ENCODE measurements at places on chromosomes 1 and 21. TPM values are rescaled to one million over a fixed set of nuclear protein-coding genes. Genes with fewer than 3 reads are reported as not detected.

DNA sequence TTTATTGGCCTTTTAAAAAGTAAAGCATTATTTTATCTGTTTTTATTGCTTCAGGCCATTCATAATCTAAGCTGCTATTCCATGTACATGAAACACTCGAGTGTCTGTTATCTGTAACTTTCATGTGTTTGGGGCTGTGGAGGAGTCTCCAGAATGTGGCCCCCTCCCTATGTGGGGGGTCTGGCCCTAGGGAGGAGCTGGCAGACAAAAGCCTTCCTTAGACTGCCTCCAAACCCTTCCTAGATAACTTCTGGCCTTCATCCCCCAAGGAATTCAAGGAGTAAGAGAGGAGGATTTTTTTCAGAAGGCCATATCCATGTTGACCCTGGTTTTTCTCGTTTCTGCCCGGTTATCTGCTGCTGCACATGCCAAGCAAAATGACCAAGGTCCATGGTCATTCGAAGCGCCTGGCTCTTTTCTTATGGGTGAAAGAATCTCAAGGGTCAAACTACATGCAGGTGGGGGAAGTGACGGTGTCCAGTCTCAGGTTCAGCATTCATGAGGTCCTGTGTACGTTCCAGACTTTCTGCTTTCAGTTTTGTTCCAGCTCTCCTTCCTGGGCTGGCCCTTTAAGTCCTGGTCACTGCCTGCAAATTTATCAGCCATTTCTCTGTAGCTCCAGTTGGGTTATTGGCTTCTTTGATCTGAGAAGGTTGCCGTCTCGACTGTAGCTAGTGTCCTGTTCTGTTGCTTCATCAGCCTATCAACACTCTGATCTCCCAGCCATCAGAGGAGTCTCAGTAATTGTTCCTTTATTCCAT lies 8.3 kb downstream of the TENT5C start:
- DNase-seq: no peak

DNA sequence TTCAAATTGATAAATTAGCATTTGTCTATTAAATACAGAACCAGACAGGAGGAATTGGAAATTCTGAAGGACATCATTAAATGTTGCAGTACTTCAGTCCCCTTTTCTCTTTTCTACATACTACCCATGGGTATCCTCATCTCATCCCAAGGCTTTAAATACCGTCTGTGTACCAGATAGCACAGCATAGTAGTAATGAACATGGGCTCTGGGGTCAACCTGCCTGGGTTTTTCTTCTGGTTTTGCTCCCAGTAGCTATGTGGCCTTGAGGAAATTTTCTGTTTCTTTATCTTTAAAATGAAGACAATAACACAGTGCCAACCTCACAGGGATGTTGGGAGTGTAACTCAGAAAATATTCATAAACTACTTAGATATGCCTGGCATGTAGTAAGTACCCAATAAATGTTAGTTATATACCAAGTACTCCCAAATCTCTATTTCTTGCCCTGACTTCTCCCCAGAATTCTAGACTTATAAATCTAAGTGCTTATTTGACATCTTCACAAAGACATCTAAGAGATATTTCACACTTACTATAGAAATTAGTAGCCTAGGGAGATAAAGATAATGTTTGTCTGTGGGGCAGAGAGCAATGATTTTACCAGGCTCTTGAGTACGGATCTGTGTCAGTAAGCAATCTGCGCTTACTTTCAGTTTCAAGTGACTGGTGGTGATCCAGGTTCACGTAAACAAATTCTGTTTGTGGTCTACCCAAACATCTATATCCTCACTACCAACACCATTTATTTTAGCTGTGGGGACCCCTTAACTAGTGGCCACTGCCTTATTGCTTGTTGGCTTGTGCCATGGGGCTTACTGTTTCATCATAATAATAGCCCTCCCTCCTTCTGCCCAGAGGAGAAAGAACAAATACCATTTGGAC lies 37.3 kb downstream of the VANGL2 start:
- no peak for DNase-seq

- no peak for DNase-seq
Observed at GRCh38 chr1:157131281-157131680, 6.9 kb downstream of the ETV3 start.

DNA sequence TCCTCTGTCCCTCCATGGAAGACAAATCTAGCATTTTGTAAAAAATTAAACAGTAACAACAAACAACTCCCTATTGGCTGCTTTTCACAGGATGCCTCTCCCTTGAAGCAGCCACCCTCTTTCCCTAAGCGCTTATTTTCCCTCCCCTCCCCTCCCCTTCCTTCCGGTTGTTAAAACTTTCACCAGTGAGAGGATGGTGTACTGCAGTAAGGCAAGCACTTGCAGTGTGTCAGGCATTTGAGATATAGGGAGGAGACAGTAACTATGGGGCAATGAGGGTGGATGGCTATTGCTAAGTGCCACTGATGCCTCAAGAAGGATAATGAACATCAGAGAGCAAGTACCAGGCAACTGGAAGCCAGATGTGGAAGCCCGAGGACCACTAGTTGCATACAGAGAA lies 19.1 kb upstream of the KIAA1614 start:
- no peak for DNase-seq

DNA sequence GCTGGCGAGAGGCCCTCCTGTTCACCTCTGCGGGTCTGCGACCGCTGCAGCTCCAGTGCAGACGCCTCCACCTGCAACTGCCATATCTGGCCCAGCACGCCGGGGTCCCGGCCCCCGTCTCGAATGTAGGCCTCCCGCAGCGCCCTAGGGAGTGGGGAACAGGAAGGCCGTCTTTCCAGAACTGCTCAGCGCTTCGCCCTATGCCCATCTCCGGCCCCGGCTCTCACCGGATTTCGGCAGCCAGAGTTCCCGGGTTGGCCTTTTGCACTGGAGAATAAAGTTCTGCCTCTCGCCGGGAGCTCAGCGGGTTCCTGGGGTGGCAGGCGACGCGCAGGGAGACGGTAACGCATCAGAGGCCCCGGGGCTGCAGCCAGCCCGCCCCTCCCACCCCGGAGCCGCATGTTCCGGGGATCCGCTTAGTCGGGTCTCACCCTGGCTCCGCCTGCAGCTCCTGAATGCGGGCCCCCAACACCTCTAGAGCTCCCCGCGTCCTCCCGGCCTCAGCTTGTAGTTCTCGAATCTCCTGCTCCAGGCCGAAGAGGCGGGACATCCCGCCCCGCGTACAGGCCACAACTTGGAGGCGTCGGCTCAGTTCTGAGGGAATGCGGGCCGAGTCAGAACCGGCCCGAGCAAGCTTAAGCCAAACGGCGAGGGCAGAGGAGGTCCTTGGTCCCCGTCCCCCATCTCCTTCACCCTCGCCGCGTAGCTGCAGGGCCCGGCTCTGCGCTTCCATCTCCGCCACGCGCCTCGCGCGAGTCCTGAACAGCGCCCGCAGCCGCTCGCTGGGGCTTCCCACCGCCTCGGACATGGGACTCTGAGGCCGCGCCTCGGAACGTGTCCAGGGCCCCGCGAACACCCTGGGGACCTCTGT lies 1.1 kb downstream of the CCDC17 start:
- DNase-seq: no peak

UBIAD1 gene
- total RNA-seq: 19.3 TPM

DNA sequence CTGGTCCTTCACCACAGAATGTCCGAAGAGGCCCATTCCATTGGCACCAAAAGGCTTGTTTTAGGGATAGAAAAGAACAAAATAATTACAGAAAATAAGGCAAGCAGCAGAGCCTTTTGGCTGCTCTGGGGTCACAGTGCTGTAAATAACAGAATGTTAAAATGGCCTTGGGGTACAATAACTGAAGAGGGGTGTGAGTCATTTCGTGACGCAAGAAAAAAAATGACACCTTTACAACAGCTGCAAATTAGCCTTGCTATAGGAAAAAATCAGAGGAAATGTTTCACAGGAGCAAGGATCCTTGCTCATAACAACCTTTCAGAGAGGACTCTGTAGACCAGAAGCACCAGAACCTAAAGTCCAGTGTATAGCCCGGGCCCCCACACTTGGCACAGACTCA lies 483.4 kb downstream of the OMA1 start:
- DNase-seq: no peak

- no peak for DNase-seq
Observed at GRCh38 chr1:36988741-36989193, 45.5 kb downstream of the GRIK3 start.

GRCh38 chr21:44423941-44424607 lies 31.2 kb upstream of the LRRC3 start:
- peak; percentile 24 for DNase-seq

DPH5 gene
- total RNA-seq: 35.4 TPM

- DNase-seq: no peak
Observed at GRCh38 chr21:34579411-34579810, 35.5 kb downstream of the RCAN1 start.

DNA sequence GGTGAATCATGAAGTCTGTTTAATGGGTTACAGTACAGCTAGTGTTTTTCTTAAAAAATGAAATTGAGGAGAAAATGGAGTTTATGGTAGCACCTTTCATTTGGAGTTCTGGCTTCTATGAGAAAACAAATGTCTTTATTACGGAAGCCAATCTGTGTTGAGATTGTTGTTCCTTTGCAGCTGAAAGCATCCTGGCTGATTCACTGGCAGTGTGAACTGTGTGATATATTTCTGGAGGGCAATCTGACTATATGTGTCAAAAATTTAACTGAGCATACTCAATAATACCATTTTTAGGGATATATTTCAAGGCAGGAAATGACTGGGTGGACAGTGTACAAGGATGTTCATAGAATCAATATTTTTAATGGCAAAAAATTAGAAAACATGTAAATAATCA lies 46.6 kb upstream of the LYST start:
- no peak for DNase-seq

Data from CD4-positive, alpha-beta T cell (primary cell).